ENCODE measurements at places on chromosomes 11 and 22.

GRCh38 chr22:48982321-48982905, 845.3 kb downstream of the BRD1 start:
- DNase-seq, result no peak

DNA sequence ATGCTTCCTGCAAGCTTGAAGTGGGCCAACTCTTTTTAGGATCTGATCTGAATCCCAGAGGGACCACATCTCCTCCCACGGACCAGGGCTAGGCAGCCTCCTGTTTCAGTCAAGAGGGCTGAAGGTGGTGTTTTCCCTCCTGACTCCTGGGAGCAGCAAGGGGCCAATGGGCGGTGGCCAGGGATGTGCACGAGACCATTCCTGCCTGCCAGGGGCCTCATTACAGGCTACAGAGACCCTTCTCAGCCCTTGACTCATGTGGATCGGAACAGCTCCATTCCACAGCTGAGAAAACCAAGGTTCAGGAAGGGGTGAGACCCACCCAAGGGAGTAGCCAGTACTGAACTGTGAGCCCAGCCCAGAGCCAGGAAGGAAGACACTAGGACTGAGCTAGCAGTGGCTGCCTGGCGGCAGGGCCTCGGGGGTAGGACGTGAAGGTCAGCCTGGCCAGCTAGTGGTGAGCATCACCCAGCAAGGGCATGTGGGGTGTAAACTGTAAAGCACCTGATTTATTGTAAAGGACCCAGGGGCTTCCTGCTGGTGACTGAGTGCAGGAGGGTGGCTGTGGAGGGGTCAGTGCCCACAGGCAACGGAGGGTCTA, 3.4 kb upstream of the P2RY6 start:
- no peak for DNase-seq

GRCh38 chr22:43343670-43344519, 723 bp upstream of the SCUBE1 start:
- no peak for DNase-seq

DNA sequence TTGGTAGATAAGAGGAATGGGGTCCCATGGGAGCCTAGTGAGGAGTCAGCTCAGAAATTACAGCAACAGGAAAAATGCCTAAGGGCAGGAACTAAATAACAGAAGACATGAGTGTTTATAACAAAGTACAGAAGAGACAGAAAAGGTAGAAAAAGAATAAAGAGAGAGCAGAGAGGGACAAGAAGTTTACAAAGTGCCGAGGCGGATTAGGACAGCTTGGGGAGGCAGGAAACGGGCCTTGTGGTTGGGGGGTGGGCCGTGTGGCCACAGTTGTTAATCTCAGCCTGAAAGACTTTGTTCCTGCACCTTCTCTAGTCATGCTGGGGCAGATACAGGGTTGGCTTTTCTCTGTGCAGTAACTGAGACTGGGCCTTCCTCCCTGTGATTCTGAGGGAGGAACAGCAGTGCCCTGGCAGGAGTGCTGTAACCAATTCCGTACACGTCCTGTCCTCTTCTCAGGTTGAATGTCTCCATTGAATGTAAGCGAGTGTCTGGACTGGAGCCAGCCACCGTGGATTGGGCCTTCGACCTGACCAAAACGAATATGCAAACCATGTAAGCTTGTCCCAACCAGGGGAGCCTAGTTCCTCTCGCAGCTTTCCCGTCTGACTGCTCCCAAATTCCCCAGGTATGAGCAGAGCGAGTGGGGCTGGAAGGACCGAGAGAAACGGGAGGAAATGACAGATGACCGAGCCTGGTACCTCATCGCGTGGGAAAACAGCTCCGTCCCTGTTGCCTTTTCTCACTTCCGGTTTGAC, 13.2 kb downstream of the NAA40 start:
- no peak for DNase-seq

DNA sequence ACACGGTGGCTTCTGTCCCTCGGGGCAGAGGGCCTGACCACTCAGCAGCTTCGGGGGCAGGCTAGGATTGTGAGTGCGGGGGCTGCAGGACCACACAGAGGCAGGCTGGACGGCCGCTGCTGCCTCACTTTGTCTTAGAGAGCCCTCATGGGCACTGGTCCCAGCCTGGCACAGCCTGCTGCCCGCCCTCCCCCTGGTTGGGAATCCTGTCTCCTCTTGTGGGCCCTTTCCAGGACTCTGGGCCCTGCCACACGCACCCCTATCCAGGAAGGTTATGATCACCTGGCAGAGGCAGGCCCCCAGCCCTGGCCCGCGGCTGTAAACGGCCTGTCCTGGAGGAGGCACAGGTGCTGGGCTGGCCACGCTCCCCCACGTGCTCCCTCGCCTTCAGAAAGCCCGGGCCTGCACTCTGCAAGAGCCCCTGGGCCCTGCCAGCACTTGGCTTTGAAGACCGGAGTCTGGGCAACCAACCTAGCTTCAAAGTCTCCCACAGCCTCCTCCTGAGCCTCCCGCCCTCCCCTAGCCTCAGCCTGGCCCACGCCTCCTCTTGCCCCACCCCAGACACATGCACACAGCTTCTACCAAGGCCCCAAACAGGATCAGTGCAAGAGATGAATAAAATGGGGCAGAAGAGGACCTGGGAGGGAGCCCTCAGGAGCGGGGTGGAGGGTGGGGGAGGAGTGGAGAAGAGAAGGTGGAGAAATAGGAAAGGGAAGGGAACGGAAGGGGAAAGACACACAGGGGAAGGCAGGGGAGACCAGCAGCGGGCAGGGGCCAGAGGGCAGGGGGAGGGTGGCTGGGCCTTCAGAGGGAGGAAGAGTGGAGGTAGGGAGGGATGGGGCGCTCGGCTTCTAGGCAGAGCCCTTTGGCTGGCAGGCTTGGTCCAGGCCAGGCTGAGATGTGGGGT, 31.0 kb downstream of the SYT7 start:
- no peak for DNase-seq

GRCh38 chr11:64264371-64264852, 13.1 kb downstream of the PLCB3 start:
- no peak for DNase-seq

GRCh38 chr11:73201249-73201648, 16.8 kb upstream of the P2RY2 start:
- DNase-seq, result no peak

GRCh38 chr11:69477086-69477485, 4.4 kb upstream of the LINC01488 start:
- DNase-seq, result no peak

DNA sequence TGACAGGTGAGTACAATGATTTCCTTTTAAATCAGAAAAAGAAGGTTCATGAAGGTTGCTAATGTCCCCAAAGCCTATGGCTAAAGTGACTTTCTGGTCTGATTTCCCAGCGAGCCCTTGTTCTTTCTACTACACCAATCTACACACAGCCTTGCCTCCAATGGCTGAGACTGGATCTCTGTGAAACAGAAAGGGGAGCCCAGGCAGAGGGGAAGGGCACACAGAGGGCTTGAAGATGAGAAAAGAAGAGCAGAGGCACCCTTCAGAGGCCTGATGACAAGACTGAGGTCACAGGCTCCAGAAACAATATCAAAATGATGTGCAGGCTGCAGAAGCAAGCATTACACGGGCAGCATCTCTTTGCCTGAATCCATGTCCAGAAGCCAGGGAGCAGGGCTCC, 1.5 kb downstream of the SYN3 start:
- DNase-seq, result no peak

- DNase-seq, result no peak
Measured at GRCh38 chr11:67410984-67411784, 4.3 kb upstream of the CARNS1 start.

- no peak for DNase-seq
Measured at GRCh38 chr11:130448416-130449309, at the start of gene ADAMTS15. Gene ADAMTS15 (plus strand): TSS chr11:130448645. CDS start chr11:130448974, 329 bp downstream.

GRCh38 chr11:79199729-79200354, 241.0 kb downstream of the TENM4 start:
- DNase-seq, result no peak

GRCh38 chr11:70671083-70671482, 272.8 kb downstream of the CTTN start:
- no peak for DNase-seq

- DNase-seq, result no peak
Measured at GRCh38 chr11:35474688-35475087, 50.7 kb downstream of the PAMR1 start.

- DNase-seq, result no peak
Measured at GRCh38 chr11:12433571-12434324, 56.4 kb downstream of the PARVA start.

- no peak for DNase-seq
Measured at GRCh38 chr11:36254713-36255112, 34.5 kb downstream of the COMMD9 start.

GRCh38 chr11:129720156-129720555, 95.5 kb upstream of the TMEM45B start:
- DNase-seq, result no peak

GRCh38 chr11:127451861-127452260, 451.3 kb upstream of the KIRREL3 start:
- no peak for DNase-seq

DNA sequence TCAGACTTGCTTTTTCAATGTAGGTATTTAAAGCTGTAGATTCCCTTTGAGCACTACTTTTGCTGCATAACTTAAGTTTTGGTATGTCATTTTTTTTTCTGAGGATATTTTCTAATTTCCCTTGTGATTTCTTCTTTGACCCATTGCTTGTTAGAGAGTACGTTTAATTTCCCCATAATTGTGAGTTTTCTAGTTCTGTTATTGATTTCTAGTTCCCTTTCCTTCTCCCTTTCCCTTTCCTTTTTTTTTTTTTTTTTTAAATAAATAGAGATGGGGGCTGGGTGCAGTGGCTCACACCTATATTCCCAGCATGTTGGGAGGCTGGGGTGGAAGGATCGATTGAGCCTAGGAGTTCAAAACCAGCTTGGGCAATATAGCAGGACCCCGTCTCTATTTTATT, 30.8 kb downstream of the UBE2L3 start:
- DNase-seq, result no peak

- no peak for DNase-seq
Measured at GRCh38 chr22:47307822-47308221, 545.4 kb downstream of the TBC1D22A start.

DNA sequence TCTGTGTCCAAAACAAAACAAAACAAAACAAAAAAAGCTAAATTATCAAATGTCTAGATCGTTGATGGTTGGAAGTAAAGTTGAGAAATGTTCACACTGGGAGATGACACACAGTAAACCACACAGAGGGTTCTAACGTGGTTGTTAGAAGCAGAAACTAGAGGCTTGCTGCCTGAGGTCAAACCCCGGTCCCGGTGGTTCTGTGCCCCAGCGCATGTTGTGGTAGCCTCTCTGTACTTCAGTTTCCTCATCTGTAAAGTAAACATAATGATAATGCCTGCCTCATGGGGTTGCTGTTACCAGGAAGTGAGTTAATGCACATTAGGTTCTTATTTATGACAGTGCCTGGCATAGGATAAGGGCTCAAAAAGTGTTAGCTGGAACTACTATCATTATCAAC, 33.4 kb downstream of the PPARA start:
- DNase-seq, result no peak

GRCh38 chr11:64352099-64352994, 6.6 kb upstream of the RPS6KA4 start:
- DNase-seq, result no peak

DNA sequence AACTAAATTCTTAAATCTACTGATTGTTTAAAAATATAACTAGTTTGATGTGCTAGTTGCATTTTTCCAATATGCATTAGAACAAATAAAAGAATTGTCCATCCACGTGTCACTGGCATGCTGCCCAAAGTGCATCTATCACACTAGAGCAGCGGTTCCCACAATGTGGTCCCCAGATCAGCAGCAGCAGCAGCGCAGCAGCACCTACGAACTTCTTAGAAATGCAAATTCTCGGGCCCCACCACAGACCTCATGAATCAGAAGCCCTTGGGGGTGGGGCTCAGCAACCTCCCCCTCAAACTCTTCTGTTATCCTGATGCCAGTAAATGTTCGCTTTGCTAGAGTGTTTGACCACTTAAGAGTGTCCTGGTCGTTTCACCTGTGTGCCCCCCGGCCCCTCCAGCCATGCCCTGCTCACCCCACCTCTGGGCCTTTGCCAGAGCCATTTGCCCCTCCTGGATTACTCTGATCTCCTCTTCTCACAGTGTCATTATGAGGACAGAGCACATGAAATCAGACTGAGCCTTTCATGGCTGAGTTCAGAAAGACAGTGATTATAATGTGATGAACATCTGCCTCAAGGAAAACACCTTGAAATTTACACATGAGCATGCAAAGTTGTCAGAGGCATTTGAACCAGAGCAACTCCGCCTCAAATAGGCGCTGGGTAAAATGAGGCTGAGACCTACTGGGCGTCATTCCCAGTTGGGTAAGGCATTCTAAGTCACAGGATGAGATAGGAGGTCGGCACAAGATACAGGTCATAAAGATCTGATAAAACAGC, 12.6 kb upstream of the VSIG10L2 start:
- no peak for DNase-seq

DNA sequence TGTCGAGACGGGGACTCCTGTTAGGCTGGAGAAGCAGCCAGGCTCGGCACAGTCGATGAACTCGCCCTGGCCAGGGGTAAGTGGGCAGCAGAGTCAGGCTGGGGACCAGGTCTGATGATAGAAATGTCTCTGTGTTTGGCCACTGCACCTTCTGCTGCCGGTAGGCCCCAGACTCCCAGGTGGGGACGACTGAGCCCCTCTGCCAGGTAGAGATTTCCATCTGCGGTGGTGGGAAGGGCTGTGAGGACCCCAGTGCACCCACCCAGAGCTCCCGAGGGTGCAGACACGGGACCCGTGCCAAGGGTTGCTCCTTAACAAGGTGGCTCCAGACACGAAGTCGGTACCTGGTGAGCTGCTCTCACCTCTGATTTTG, 862.5 kb downstream of the TBC1D22A start:
- no peak for DNase-seq

DNA sequence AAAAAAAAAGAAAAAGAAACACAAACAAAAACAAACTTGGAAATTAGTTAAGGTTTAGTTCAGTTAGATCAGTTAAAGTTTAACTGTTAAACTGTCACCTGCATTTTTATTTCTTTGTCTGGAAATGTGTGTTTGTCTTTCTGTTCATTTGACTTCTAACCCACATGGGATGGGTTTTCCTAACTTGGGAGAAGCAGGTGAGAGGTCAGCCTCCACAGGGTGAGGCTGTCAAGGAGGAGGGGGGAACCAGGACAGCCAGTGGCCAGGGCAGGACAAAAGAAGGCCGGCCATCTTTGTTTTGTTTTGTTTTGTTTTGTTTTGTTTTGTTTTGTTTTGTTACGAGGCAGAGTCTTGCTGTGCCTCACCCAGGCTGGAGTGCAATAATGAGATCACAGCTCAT, 13.4 kb upstream of the GCAT start:
- no peak for DNase-seq

GRCh38 chr11:24267014-24267413, 229.8 kb upstream of the LUZP2 start:
- DNase-seq, result no peak

- no peak for DNase-seq
Measured at GRCh38 chr11:134670961-134671370, 258.9 kb upstream of the B3GAT1 start.

- DNase-seq, result no peak
Measured at GRCh38 chr22:39537975-39538374, 5.4 kb upstream of the RPS19BP1 start.

- DNase-seq, result no peak
Measured at GRCh38 chr11:17412488-17413180, 24.2 kb upstream of the KCNJ11 start.

- DNase-seq, result no peak
Measured at GRCh38 chr11:65212226-65212801, 30.6 kb downstream of the CAPN1 start.
